ENCODE measurements at places on chromosomes 1 and 21.
A peak's percentile ranks its signal among the peaks of the same experiment; 100 is the strongest.

GRCh38 chr1:80722611-80723010 is 1078.1 kb upstream of the ADGRL2 start:
- DNase-seq = no peak

GRCh38 chr1:8460784-8461183 is 142.9 kb downstream of the SLC45A1 start:
- no peak for DNase-seq

- peak; percentile 58 for DNase-seq
Measured at GRCh38 chr1:67832737-67833601, at the start of gene GNG12. Gene GNG12 (minus strand): TSS chr1:67833467. CDS start chr1:67707686, 125,781 bp downstream.

GRCh38 chr1:227541796-227542152 is 21.6 kb upstream of the ZNF678 start:
- DNase-seq = no peak

DNA sequence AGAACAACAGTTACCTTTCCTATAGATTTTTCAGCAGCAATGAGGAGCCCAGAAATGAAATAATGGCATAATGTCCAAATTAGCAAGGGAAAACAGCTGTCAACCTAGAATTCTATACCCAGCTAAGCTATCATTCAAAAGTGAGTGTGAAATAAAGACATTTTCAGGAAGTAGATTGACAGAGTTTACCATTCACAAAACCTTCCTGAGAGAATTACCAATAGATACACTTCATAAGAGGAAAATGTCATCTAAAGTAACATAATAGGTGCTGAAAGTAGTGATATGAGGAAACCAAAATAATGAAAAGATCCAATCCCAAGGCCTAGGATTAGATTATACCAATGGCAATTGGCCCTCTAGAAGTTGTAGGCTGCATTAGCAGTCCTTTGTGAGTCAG is 34.6 kb downstream of the OBSCN start:
- DNase-seq = no peak

GRCh38 chr1:230120921-230121381 is 53.9 kb downstream of the GALNT2 start:
- DNase-seq = no peak

DNA sequence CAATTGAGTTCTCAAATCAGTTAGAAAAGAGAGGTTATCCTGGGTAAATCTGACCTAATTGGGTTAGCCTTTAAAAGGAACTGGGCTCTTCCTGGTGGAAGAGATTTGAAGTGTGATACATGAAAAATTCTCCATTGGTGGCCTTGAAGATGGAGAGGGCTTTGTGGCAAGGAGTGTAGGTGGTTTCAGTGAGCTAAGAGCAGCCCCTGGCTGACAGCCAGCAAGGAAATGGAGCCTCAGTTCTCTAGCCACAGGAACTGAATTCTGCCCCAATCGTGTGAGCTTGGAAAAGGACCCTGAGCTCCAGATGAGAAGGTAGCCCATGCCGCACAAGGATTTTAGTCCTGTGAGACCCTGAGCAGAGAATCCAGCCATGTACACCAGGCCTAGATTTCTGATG is 12.7 kb upstream of the HYI start:
- peak; percentile 13 for DNase-seq

DNA sequence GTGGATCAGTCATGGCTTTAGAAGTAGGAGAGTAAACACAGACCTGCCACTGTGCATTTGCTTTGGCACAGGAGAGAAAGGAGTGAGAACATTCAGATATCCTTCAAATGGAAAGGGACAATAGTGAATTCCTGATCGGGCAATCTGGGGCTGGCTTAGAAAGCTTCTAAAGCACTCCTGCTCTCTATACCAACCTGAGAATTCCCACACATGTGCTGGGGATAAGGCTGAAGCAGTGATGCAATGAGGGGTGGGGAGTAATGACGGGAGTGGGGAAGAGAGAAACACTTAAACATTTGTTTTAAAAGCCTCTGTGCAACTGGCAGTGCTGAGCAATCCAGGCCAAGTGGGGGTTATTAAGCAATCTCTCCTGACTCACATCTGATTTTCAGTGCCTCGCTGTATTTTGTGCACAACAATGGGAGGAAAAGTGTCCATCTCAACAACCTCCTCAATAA is 108.8 kb downstream of the KIAA0319L start:
- DNase-seq = no peak

DNA sequence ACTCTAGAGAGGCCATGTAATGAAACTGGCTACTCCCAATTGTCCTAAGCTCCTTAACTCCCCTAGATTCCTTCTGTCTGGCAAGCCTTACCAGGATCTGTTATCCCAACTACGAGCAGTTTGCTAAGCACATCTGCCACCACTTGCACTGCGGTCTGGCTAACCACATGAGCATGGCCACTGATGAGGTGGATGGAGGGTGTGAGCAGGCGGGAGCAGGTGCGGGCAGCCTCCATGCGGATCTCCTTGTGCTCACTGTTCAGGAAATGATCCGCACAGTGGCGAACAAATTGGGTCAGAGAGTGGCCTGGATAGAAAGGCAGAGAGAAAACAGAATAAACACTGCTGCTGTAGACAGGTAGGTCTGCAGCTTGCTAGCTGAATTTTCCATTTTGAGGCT is 24.0 kb downstream of the MTOR start:
- DNase-seq = no peak

DNA sequence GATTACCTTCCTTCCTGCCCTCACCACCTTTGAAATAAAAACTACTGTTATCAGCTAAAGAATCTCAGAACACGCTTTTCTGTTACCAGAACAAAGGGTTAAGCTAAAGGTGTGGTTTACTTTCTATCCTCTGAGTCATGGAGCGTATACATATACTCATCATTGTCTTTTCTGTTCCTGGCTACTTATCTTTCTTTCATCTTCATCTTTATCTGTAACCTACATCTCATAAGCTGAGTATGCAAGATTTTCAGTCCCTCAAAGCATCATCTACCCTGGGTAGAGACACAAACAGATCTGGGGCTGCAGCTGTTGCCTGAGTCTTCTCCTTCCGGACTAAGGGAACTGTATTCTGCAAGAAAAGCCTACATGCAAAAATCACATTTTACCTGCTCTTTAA is 75.6 kb downstream of the LMO4 start:
- no peak for DNase-seq

DNA sequence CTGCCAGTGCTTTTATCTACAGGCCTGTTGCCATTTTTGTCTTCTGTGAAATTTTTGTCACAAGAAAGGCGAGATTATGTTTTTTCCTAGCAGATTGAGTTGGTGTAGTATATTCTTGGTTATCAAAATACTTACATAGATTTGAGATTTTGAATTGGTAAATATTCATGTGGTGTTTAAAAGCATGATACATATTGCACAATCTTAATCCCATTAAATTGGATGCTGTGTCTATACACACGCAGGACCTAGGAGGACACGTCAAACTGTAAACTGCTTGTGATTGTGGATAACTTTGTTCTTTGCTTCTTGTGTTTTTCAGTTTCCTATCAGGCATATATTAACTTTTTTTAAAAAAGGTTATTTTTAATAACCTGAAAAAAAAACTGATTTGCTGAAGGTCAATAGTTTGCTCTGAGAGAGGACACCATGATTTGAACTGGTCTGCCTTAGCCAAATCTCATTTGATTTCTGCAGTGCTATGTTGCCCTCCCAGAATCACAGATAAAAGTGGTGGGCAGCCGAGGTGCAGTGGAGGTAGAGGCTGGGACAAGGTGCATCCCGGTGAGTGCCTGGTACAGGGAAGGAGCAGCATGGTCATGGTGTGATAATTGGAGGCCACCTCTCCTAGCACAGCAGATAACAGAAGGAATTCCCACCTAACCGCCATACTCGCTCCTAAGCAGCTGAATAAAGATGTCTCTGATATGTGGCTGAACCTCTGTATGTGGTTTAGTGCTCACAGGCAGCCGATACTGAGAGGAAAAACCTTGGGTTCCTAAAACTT is 76.7 kb downstream of the LRRC8D start:
- no peak for DNase-seq

- no peak for DNase-seq
Measured at GRCh38 chr1:111909030-111909429, 80.4 kb downstream of the KCND3 start.

- no peak for DNase-seq
Measured at GRCh38 chr21:26506956-26507355, 66.1 kb downstream of the CYYR1 start.

- no peak for DNase-seq
Measured at GRCh38 chr1:41023279-41023990, 1.9 kb upstream of the SLFNL1 start.

DNA sequence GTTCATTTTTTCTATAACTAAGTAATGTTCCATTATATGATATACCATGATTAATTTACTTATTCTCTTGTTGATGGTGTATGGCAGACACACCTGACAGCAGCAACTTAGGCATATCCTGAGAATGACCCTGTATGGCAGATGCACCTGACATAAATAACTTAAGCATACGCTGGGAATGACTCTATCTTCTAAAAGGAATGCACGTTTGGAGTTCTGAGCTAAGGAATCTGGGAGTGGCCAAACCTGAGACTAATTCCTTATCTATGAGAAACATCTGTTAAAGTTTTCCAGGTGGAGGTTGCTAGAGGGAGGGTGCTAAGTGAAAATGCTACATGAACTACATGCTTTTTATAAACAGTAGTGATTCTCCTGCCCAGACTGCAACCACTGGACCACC is 96.7 kb upstream of the RGS18 start:
- no peak for DNase-seq

- no peak for DNase-seq
Measured at GRCh38 chr1:1753607-1754005, 24.7 kb downstream of the NADK start.

DNA sequence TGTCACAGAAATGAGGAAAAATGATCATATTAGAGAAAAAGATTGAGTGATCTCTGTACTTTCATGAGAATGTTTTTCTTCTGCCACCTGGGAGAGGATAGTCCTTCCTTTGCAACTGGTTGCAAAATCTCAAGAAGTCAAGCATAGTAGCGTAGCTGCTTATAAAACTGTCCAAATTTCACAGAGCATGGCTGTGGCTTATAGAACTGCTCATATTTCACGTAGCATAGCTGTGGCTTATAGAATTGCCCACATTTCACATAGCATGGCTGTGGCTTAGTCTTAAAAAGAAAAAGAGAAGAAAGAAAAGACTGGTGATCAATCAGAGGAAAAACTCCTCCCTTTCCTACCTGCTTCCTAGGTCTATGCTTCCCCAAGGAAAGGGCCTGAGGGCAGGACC is 329.5 kb downstream of the SIPA1L2 start:
- DNase-seq = no peak

DNA sequence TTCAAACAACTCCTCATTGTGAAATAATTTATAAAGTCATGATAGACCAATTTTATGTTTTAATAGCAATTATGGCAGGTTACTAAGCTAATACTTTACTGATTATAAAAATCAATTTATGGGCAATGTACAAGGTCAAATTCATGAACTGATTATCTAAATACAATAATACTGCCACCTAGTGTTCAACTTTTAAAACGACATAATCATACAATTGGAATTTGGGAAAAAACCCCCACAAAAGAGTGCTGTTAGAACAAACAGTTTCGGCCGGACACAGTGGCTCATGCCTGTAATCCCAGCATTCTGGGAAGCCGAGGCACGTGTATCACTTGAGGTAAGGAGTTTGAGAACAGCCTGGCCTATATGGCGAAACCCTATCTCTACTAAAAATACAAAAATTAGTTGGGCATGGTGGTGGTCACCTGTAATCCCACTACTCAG is 14.0 kb downstream of the GTF2B start:
- no peak for DNase-seq

DNA sequence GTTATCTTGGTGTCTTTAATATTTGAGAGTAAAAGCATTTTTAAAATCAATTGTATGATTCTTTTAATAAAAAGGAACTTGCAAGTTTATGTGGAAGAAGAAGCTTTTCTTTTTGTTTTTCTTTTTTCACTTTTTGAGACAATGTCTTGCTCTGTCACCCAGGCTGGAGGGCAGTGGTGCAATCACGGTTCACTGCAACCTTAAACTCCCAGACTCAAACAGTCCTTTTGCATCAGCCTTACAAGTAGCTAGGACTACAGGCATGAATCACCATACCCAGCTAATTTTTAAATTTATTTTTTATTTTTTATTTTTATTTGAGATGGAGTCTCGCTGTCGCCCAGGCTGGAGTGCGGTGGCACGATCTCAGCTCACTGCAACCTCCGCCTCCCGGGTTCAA is 34.1 kb downstream of the CMPK1 start:
- DNase-seq = no peak

- DNase-seq = no peak
Measured at GRCh38 chr21:41597227-41597626, 89.3 kb upstream of the TMPRSS2 start.

DNA sequence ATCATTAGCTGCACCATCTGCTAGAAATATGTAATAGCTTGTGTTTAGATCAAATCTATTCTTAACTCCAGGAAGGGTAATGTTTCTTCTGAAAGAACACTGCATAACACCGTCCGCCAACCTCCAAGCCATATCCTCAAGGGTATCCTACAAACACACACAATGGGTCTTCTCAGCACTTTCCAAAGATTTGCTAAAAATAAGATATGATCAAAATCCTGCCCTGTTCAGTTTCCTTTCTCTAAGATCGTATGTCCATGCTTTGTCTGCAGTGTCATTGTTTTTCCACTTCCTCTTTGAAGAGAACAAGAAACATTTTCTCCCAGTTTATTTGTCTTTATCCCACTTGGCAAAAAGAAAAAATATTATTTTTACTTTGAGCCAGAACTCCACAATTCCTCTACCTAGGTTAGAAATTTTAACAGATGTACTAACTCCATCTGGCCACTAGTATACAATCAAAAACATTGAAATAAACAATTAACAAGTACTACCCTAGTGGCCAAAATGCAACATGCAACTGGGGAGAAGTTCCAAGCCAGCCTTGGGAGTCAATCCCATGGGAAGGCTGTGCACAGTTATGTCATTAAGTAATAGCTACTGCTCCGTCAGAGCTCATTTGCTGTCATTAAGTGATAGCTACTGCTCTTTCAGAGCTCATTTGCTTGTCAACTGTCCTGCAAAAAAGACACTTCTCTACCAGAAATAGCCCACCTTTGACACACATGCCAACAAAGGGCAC is 37.8 kb downstream of the FRRS1 start:
- no peak for DNase-seq

- peak; percentile 72 for DNase-seq
Measured at GRCh38 chr1:206470692-206471414, 577 bp downstream of the IKBKE start.

DNA sequence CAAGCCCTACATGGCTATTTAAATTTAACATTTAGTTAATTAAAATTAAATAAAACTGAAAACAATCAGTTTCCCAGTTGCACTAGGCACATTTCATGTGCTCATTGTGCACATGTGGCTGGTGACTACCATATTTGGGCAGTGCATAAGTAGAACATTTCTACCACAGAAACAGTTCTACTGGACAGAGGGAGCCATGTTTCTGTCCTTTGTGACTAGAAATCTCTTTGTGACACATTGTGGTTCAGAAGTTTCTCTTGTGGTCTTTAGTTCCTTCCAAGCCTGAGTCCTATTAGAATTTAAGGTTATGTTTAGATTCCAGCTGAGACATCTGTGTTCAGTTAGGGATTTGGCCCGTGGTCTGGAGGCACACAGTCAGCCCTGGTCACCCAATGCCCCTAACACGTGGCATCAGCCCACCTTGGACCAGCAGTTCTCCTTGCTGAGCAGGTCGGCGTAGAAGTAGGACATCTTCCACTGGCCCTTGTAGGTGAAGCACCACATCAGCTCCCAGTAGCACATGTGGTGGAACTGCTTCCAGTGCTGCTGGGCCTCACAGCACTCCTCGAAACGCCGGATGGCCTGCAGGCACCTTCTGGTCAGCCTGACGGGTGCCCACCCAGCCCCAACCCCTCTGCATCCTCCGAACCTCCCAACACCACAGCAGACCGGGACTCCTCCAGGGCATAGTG is 29.1 kb downstream of the TTC39A start:
- no peak for DNase-seq
